ENCODE measurements at places on chromosomes 12 and 14.
A peak's percentile ranks its signal among the peaks of the same experiment; 100 is the strongest.

- DNase-seq, result no peak
Measured at GRCh38 chr12:89827592-89827991, 119.0 kb upstream of the ATP2B1 start.

DNA sequence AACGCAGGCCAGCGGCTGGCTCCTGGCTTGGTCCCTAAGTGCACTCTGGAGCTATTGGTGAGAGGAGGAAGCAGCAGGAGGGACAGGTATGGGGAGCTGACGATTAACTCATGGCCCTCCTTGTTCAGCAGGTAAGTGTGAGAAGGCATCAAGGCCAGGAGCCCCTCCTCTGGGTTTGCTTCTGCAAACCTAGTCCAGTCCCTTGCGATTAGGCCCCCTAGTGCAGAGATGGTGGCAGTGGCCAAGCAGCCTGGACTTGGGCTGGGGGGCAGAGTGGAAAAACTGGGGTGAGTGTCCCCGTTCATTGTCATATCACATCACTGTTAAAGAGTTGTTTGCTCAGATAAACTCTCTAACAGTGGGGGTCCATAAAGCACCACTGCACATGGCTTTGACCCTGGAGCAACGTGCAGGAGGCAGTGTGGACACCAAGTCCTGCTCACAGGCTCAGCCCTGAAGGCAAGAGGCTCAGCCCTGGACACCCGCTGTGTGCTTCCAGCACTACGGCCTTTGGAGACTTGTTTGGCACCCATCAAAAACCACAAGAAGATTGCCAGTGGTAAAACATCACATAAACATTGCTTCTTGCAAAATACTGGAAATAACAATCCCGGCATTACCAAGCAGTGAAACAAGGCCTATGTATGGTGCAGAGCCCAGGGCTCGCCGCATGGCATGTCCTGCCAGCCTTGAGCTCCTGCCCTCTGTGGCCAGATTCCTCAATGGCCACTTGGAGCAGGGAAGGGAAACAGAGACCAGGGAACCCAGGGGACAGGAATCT, 184.3 kb upstream of the RTL1 start:
- DNase-seq, result no peak

DNA sequence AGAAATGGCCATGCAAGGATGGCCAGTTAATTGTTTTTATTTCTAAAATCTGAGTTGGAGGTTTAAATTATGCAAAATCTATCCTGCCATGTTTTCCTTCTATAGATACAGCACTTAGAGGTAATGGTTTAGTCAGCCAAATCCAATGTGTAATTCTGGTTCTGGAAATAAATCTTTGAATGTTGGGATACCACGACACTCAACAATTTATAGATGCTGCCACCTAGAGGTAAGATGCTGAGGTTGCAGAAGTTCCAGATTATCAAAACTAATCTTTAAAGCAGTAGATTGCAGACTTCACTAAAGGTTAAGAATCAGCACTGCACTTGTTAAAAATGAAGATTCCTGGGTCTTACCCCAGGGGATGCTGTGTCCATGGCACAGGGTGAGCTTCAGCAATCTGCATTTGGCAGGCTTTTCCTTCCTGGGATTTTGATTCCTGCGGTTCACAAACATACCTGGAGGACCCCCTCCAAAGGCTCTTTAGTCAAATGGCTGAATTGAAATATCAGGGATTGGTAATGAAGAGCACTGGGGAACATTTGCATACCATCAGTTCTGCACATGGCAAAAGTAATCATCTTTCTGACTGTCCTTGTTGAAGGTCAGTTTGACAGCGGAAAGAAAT, 53.4 kb upstream of the ANO4 start:
- no peak for DNase-seq

DNA sequence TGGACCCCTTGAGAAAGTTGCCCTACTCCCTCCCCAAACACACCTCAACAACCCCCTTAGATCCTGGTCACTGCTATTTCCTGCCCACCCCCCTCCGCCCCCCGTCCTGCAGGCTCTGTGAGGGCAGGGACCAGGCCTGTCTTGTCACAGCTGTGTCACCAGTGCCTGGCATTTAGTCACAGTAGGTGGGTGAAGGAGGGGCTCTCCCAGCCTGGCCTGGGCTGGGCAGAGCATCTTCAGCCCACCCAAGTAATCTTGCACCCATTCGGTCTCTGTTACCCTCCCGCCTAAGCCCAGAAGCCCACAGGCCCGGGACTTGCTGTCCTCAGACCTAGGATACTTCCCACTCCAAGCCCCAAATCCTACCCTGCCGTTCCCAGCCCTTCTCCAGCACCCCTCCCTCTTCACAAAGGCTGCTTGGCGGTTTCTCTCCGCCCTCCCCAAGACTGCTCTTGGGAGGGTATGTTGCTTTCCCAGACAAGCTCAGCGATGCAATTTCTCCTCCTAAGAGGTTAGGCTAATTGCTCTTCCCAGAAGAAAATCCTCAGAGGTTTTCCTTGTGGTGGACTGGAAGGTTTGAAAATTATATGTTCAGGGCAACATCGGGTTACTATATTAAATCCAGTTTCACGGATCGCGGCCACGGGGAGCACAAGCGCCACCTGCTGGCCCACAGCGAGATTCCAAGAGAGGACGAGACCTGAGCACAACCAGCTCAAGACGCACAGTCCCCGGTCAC, 50.8 kb upstream of the ZFP36L1 start:
- peak; percentile 67 for DNase-seq

- DNase-seq, result no peak
Measured at GRCh38 chr14:55239320-55239719, 31.9 kb upstream of the FBXO34 start.

DNA sequence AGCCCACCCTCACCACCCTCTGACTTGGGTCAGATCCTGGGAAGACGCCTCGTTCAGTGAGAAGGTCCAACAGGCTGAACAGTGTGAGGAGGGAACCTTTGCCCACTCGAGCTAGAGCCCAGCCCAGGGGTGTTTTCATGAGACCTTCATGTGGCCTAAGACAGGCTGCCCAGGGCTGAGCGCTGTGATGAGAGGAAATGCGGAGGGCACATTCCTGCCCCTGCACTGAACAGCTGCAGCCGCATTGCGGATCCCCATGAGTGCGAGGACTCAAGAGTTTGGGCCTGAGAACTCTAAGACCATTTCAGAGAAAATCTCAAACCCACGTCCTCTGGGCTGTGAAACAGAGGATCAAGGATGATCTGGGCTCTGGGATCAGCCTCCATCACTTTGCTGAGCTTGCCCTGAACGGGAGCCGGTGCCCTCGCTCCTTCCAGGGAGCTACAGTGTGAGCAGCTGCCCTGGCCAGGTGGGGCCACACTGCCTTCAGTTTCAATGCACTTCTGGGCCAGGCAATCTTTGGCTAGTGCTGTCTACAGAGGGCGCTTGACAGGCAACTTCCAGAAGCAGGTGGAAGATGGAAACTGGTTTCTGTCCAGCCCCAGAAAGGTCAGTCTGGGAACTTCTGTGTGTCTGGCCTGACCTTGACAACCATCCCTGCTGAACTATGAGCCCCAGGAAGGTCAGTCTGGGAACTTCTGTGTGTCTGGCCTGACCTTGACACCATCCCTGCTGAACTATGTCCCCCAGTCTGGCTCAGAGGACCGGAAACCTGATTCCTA, 43.5 kb upstream of the P2RX7 start:
- DNase-seq, result no peak

DNA sequence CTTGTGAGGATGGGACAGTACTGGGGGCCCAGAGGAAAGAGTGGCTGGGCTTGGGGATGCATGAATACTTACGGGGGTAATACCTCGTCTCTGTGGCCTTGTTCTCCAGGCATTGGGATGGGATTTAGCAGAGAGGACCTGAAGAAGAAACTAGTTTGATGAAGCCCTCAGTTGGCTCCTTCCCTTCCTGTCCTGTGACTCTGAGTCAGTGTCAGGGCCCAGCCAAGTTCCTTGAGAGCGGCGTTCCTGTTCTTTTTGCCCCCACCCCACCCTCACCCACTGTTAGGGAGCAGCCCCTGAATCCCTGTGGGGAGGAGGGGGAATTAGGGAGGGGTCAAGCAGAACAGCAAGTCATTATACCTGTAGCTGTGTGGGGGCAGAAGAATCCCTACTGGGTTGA, 5.2 kb upstream of the LRP1-AS start:
- no peak for DNase-seq

- DNase-seq, result peak; percentile 17
Measured at GRCh38 chr12:92030618-92031017, 115.0 kb downstream of the BTG1 start.

GRCh38 chr14:89753828-89754412, 200.6 kb downstream of the EFCAB11 start:
- no peak for DNase-seq

GRCh38 chr12:89370850-89371249, 18.5 kb upstream of the DUSP6 start:
- no peak for DNase-seq

GRCh38 chr12:2110849-2111566, 58.2 kb downstream of the CACNA1C start:
- DNase-seq, result no peak

- no peak for DNase-seq
Measured at GRCh38 chr14:74663884-74664283, 49.0 kb downstream of the AREL1 start.

- no peak for DNase-seq
Measured at GRCh38 chr12:15142711-15143110, 78.5 kb downstream of the RERG start.

DNA sequence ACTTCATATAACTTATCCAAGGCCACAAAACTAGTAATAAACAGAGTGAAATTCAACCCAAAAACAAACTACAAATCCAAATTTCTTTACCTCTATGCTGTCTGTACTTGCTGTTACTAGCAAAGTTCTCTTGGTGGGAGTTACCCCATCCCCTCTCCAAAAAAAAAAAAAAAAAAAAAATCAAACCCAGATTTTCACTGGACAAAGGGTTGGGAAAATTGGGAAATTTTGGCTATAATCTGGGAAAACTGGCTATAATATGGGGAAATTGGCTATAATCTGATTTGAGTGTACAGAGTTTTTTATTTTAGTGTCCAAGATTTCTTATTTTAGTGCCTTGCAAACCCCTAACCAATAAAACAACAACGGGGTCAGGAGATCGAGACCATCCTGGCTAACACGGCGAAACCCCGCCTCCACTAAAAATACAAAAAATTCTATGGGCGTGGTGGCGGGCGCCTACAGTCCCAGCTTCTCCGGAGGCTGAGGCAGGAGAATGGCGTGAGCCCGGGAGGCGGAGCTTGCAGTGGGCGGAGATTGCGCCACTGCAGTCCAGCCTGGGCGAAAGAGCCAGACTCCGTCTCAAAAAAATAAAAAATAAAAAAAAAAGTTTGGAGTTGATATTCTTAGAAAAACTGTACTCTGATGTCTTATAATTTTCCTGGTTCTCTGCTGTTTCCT, 148.4 kb downstream of the CHST11 start:
- DNase-seq, result no peak

DNA sequence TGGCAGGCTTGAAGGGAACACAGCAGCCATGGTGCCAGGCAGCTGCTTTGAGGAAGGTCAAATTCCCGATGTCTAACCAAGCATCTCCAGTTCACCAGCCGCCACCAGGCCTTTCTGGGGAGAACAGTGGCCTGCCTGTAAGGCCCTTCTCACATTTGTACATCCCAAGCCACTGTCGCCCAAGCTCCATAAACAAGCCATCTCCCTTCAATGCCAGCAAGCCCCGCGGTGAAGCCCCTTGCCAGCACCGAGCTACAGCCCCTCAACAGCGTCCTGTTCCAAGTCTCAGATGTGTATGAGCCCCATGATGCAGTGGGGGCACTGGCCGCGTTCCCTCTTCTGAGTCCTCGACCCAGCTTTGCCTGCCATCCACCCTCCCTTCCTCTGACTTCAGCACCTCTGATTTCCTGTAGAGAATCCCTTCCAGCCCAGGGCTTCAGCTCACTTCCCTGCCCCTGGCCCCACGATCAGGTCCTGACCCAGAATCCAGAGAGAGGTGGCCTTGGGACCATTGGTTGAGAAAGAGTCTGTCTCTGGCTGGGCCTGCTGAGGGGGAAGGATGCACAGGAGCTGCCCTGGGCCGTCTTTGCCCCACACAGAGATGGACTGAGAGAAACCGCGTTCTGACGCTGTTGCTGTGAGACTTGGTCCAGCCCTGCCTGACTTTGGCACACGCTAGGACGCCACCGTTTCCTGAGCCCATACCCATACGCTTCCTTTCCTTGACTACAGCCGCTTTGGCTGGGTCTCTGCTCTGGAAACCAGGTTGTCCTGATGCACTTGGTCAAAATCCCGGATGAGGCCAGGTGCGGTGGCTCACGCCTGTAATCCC, 1.9 kb upstream of the MMP17 start:
- DNase-seq, result no peak

DNA sequence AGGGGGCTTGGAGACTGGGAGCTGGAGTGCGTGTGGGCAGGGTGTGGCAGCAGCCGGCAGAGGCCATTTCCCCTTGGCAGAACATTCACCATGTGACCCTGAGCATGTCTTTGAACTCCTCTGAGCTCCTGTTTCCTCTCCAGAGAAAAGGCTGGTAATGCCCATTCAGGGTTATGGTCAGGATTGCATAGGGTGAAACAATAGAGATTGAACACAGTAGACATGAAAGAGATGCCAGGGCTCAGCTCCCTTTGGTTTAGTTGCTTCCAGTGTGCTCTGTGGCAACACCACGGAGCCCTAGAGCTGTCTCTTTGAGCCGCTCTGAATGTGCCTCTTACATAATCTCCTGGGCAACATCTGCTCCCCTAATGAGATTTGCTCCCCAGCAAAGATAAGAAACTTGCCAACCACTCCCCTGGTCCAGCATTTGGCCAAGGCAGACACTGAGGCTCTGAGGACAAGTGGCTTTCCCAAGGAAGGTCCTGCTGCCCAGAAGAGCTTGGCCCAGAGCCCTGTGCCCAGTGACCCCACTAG, 4.6 kb downstream of the IFI27 start:
- no peak for DNase-seq

DNA sequence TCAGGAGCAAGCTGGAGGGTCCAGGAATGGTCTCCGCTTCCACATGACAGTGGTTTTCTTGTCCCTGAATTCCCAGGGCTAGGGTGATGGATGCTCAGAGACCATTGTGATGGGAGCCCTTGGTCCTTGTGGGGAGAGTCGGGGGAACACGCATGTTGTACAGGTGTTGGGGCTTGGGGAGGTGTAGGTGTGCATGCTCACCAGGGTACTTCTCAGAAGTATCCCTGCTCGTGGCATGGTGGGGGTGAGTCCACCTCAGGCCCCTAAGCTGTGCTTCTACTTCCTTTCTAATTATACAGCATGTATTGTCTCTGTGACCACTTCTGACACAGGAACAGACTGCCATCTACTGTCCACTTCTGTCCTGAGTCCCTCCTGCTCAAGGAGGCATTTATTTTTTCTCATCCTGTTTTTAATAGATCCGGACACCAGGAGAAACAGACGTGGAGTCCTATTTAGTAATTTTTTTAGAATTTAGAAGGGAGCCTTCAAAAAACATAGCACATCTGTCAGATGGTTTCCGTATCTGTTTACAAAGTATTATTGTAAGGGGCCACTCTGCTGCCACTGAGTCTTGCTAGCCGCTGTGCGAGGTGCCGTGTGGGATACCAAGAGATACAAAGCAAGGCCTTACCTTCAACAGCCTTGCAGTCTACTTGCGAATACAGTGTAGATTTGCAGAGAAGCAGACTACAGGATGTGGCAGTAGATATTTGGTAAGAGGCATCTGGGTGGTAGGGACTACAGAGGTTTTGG, 10.5 kb downstream of the NTF3 start:
- no peak for DNase-seq

GRCh38 chr12:124921200-124922031, 7.0 kb upstream of the UBC start:
- no peak for DNase-seq
